WTC11 (cell line): ENCODE measurements at places on chromosomes 7 and 10. TPM values are rescaled to one million over a fixed set of nuclear protein-coding genes. Genes with fewer than 3 reads are reported as not detected.

LARP4B gene
- total RNA-seq, result 83.0 to 91.5 TPM (median 87.1 TPM) in 3 replicates

GRCh38 chr10:65518379-65518778 is 1407.5 kb upstream of the LRRTM3 start:
- H3K4me3 ChIP-seq, result no peak overlapping the region
- no peaks in the 10 kb centered on the region for H3K27me3 ChIP-seq

- no peak for DNase-seq
- no peaks in the 10 kb centered on the region for H3K4me1 ChIP-seq
- H3K4me3 ChIP-seq, result no peak overlapping the region
- no peak overlapping the region for H3K27ac ChIP-seq
- H3K27me3 ChIP-seq, result no peaks in the 10 kb centered on the region
- H3K36me3 ChIP-seq, result no peaks in the 10 kb centered on the region
Observed at GRCh38 chr7:102991540-102992214, 78.9 kb downstream of the LRRC17 start.

DNA sequence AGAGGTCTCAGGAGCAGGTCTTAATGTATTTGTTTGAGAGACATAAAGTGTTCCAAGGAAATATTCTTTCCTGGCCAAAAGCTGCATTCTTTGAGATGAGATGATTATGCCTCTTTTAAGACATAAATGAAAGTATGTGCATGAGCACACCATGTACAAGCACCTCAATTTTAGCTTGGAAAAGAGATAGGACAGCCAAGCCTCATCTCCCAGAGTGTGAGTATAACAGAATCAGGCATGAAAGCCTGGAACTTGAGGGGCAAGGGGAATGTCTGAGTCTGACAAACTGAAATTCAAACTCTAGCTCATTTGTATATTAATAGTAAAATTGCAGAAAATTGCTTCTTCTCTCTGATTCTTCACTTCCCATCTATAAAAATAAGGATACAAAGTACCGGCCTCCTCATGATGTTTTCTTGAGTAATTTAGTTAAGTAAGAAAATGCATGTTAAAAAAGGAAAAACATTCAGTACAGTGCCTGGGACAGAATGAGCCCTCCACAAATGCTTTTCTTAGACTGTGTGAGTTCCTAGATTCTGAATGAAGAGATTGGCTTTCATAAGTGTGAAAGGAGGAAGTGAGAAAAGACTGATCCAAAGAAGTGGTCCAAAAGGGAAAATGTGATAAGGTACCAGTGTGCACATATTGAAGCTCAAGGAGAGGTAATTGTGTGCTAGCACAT is 1260.9 kb upstream of the SORCS1 start:
- no peak for DNase-seq
- peaks cover under 1% of the 10 kb centered on the region; the same call in 1 of the 2 replicates for H3K4me1 ChIP-seq
- no peak overlapping the region for H3K27ac ChIP-seq
- H3K4me3 ChIP-seq, result no peak overlapping the region
- no peaks in the 10 kb centered on the region for H3K27me3 ChIP-seq
- H3K36me3 ChIP-seq, result no peaks in the 10 kb centered on the region

DNA sequence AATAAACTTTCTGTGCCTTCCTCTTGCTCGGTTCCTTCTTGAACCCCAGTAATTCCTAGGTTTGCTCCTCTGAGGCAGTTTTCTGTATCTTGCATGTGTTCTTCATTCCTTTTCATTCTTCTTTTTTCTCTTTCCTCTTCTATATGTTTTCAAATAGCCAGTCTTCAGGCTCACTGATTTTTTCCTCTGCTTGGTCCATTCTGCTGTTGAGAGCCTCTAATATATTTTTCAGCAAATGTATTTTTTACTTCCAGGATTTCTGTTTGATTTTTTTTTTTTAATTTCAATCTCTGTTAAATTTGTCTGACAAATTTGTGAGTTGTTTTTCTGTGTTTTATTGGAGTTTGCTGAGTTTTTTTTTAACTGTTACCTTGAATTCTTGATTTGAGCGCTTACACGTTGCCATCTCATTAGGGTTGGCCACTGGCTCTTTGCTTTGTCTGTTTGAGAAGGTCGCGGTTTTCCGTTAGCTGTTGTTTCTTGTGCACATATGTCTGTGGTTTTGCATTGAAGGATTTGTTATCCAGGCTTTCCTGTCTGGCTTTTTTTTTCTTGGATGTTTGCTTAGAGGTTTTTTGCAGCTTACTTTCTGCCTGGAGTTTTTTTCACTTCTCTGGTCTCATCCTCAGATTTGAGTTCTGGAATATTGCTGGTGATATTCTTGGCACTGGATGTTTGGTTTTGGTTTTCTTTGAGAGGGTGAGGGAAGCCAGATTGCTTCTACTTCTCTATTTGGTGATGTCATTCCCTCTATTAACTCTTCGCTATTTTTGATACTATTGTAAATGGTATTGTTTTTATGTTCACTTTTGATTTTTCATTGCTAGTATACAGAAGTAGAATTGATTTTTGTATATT is 12.7 kb downstream of the SPRN start:
- peaks cover 7% of the 10 kb centered on the region for H3K27me3 ChIP-seq
- no peaks in the 10 kb centered on the region for H3K4me1 ChIP-seq

TAC1 gene
- 0.42 to 0.98 TPM (median 0.50 TPM) in 3 replicates for total RNA-seq

GRCh38 chr7:68376131-68376661 is 1222.1 kb upstream of the AUTS2 start:
- no peaks in the 10 kb centered on the region for H3K4me1 ChIP-seq
- DNase-seq, result no peak
- peaks cover 5% of the 10 kb centered on the region; the same call in 1 of the 2 replicates for H3K36me3 ChIP-seq
